Activated CD4-positive, alpha-beta T cell treated with anti-CD3 and anti-CD28 coated beads, Interleukin-2, amount 10 ng/mL, durations not matched to agents 24 days and 14 days (primary cell): ENCODE measurements at places on chromosomes 3 and 15. TPM values are rescaled to one million over a fixed set of nuclear protein-coding genes. Genes with fewer than 3 reads are reported as not detected.

P2RY12 gene
- total RNA-seq, result not detected in 2 replicates

ZNF80 gene
- total RNA-seq, result 0.19 and 0.21 TPM in 2 replicates

MAPKAPK3 gene
- 199 and 207 TPM in 2 replicates for total RNA-seq

CIDEC gene
- not detected in 2 replicates for total RNA-seq

KLHDC8B gene
- 1.5 and 2.3 TPM in 2 replicates for total RNA-seq

FAM98B gene
- total RNA-seq, result 64.0 and 71.6 TPM in 2 replicates

OSTN gene
- not detected in 2 replicates for total RNA-seq

TLR9 gene
- 0.17 and 0.42 TPM in 2 replicates for total RNA-seq

SNX22 gene
- 0.96 and 1.1 TPM in 2 replicates for total RNA-seq

PCOLCE2 gene
- 0.28 and 0.33 TPM in 2 replicates for total RNA-seq

ATP8B4 gene
- total RNA-seq, result 29.9 and 38.5 TPM in 2 replicates

GOLGA6A gene
- not detected in 2 replicates for total RNA-seq

GRCh38 chr15:62766599-62766998, 275.9 kb upstream of the TPM1 start:
- no peak for DNase-seq

GRCh38 chr3:170614214-170614966, 28.5 kb upstream of the SLC7A14 start:
- DNase-seq, result no peak

DNA sequence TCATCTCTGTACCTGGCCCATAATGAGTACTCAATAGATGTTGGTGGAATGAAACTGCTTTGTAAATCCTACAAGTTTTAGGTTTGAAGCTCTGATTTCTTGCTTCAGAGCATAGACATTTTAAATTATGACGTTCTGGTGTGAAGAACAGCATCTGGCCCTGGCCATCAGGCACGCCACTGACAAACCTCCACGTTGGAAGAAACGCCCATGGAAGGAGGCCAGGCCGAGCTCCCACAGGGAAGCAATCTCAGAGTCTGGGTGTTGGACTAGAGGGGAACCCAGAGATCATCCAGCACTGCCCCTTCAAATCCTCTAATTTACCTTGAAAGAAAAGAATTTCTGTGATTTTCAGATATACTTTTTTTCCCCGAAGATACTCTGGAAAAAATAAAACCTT, 328.1 kb upstream of the RGMA start:
- no peak for DNase-seq

DNA sequence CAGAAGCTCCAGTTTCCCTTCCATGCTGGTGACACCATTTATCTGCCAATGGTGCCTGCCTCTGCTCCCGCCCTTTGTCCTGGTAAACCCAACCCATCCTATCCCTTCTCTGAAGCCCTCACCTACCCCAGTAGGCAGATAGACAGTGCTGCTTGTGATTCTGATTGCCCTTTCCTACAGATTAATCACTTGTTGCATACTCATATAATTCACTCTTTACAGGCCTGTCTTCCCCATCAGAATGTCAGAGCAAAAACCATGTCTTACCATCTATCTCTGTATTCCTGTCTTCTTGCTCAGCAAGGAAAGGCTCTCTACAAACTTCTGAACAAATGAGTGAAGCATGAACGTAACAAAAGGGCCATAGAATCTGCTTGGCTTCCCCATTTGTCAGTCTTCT, 47.9 kb downstream of the MRPS25 start:
- no peak for DNase-seq

- DNase-seq, result peak; percentile 55
These were observed 274.1 kb downstream of the OTOL1 start for GRCh38 chr3:161770484-161771386.

- no peak for DNase-seq
These were observed 108.9 kb upstream of the UBE2E1 start for GRCh38 chr3:23696842-23697241.

DNA sequence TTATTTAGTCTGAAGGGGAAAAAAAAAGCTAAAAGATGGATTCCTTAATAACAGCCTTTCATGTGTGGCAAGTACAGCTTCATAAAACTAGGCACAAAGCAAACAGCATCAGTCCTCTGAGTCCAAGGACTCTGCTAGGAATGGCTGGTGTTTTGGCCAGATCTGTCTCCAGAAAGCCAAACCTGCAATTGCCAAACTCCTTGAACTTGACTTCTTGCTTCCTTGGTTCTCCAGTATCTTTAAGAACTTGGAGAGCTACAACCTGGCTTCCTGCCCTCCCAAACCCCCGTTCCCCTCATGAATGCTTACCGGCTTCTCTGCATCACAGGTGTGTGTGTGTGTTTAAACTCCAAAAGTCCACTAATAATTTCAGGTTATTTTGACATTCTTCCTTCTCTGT, 1.6 kb upstream of the PLOD2 start:
- no peak for DNase-seq

DNA sequence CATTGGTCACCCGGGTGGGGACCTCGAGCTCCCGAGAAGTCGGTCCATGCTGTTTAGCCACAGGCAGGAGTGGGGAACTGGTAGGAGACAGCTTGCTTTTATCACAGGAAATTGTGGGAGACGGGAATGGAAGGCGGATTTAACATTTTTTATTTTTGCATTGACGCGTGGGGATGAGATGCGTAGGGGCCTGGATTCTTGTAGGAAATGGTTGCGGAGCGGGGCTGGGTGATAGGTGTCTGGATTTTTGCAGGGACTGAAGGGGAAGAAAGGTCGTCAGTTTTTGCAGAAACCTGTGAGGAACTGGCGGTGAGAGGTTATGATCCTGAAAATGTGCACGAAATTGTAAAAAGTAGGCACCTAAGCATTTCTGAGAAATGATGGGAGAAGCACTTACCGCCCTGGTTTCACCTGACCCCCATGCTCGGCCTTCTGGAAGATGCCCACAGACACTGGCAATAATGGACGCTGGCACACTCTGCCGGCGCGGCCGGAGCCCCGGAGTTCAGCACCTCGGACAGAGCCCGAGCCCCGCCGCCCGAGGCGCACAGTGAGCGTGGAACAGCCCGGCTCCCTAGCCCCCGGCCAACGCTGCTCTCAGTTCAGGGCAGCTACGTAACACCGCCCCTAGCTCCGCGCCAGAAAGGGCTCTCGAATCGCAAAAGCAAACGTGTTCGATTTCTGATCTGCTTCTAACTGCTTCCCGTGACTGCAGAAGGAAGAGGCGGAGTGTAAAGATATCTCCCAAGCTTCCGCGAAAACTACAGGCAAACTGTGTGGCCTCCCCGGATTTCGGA, 928 bp downstream of the ANKRD34C start:
- DNase-seq, result peak; percentile 86

DNA sequence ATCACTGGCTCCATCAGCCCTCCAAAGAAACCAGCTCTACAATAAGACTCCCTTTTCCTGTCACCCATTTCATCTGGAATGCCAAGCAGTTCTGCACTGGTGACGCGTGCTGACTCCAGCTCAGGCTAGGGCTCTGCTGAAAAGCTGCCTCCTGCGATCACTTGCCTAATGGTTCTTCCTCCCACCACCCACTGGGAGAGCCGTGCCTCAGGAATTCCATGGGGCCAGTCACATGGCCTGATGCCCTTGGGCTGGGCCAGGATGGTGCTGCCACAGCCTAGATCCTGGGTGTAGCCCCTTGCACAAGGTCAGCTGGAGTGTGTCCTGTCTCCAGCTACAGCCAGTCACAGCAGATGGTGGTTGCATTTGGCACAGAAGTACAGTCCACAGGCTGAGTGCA, 98.9 kb downstream of the DNAJB8 start:
- DNase-seq, result no peak

- no peak for DNase-seq
These were observed 20.0 kb upstream of the PRR23E start for GRCh38 chr3:127172781-127173515.

DNA sequence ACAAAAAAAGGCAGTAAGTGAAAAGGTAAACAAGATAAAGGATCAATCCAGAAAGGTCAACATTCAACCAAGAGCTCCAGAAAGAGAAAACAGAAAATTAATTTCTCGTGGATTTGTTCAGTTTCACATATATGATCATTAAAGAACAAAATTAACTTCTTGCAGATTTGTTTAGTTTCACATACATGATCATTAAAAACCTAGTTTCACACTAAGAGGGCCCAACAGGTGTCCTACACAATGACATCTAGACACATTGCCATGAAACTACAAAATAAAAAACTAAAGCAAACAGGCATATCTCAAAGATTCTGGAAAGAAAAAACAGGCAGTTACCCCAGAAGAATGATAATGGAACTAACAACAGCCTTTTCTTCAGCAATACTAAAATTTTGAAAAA, 22.1 kb downstream of the PHC3 start:
- DNase-seq, result no peak

DNA sequence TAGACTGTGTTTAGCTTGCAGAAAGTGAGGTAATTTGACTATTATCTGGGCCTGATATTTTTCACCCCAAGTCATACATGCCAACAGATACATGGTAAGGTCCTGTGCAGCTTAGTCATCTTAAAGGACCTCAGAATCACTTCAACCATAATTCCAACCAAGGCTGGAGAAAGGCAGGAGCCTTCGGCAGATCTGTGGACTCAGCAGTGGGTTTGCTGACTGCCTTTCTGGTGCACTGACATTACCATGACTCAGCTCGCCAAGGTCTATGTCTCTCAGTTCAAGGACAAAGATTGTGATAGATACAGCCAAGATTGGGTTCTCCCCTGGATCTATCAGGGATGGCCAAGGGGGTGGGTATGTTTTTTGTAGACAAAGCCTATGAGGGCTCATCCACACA, 32.7 kb downstream of the LYZL4 start:
- DNase-seq, result no peak

GRCh38 chr3:61594144-61594963, 33.0 kb downstream of the PTPRG start:
- DNase-seq, result no peak

DNA sequence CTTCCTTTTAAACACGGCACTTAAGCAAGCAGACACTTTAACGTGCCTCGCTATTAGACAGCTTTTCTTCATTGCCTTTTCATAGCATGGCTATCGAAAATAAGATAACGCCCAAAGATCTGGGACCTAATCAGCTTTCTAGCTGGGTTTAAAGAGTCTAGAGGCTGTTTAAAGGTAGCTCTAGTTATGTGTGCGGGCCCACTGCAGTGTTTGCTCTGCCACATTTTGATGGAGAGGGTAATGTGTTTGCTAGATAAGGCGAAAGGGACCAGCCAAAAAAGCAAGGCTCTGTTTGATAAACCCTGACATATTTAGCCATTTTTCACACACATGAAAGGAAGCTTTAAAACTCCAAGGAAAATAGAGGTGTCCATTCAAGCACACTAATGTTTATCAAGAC, 91.6 kb downstream of the NR2F2 start:
- no peak for DNase-seq

- peak; percentile 85 for DNase-seq
These were observed 20.5 kb upstream of the MINDY4B start for GRCh38 chr3:150925751-150926201.

DNA sequence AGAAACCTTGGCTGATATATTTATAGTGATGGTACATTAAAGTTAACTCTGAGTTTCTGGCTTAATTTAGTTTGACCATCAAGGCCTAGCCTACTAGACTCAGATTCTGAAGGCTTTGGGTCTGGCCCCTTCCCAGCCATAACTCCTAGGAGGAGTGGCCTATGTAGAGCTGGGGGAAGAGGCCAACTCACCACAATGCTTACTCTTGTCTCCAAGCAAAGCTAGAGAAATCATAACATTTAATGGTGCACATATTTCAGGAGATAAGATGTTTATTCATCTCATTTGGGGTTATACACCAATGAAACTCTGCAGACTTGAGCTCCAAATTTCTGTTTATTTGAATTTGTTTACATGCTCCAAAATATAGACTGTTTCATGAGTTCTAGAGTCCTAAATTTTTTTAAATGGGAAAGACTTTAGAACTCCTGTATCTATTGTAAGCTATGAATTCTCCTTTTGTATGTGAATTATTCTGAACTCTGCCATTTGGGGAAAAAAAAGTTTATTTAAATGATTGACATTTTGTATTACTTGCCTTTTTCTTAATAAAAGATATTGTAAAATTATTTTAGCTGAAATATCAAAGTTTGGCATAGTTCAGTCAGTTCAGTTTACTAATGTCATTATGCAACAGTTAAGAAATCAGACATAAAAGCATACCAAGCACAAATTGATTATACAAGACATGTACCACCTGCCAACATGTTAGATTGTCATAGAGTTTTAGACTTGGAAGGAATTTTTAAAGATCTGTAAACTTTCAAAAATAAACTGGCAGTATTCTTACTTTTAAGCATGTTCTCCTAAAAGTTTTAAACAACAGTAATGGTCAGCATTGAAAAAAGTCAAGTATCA, 143.4 kb upstream of the NR2E3 start:
- DNase-seq, result no peak

DNA sequence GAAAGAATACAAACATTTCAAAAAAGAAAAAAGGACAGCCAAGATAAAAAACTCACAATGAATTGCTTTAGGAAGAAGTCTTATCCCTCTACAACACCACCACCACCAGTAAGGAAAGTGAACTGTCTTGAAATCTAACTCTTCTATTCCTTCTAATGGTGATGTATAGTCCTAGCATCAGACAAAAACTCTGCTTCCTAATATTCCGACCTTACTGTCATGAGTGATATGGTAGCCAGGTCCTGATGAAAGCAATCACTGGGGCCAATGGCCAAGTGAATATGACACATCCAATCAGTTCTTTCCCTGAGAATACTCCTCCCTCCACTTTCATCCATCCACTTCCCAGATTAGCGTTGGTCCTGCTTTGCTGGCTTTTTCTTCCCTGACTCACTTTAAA, 14.8 kb downstream of the GK5 start:
- DNase-seq, result no peak

GRCh38 chr15:80596521-80596976, 98.6 kb upstream of the ABHD17C start:
- no peak for DNase-seq
